ENCODE measurements at places on chromosomes 7 and 10. TPM values are rescaled to one million over a fixed set of nuclear protein-coding genes. Genes with fewer than 3 reads are reported as not detected.

DNAJC12 gene
- total RNA-seq = 1.8 TPM

DNA sequence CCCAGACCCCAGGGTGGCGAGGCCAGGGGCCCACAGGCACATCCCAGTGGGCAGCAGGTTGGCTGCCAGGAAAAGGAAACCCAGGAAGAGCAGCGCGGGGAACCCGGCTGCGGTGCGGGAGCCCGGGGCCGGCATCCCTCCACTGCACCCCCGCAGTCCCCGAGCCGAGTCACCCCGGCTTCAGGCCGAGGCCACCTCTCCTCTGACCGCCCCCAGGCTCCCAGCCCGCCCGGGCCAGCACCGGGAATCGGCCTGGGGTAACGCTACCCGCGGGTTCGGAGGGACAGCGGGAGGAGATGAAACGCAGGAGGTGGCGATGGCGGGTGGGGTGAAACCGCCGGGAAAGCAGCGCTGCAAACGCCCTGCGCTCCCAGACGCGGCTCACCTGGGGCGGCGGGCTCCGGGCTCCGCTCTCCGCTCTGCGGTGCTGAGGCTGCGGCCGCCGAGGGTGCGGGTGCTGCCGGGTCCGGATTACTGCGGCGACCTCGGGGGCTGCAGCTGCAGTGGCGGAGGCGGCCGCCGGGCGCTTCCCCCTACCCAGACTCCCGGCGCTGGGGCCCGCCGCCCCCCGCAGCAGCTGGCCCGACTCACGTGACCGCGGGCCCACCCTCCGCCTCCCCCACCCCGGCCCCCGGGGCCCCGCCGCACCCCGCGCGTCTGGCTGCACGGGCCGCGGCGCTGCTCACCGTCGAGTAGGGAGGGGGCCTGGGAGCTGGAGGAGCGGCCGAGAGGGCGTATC lies at the start of gene SCRN1:
Gene SCRN1, minus strand, starts transcription at position 545 of the 739 bp plus-strand sequence. CDS start 20,734 bp downstream, outside the sequence.
- peak; percentile 51 for DNase-seq

DNA sequence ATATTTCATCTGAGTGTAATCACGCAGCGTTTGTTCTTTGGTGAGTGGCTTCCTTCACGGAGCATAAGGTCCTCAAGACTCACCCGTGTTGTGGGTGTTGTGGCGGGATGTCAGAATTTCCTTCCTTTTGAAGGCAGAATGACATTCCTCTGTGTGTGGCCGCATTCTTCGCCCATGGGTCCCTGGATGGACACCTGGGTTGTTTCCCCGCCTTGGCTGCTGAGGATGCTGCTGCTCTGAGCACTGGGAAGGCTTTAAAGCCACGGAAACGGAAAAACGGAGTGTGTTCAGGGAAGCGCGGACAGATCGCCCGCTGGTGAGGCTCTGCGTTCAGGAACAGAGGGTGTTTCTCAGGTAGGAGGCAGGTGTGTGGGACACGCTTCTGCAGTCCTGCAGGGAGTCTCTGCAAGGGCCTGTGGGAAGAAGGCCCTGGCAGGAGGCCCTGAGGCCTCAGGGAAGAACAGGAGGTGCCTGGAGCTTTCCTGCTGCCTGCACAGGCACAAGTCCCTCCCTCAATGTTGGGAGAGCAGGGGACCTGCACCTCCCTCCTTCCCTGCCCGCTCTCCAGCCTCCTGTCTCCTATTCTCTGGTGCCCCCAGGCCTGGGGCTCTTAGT lies 35.7 kb upstream of the SHH start:
- no peak for DNase-seq

NANOS1 gene
- 0.52 TPM for total RNA-seq

NPY gene
- total RNA-seq = not detected

C10orf90 gene
- not detected for total RNA-seq

IDI2 gene
- total RNA-seq = not detected

DNA sequence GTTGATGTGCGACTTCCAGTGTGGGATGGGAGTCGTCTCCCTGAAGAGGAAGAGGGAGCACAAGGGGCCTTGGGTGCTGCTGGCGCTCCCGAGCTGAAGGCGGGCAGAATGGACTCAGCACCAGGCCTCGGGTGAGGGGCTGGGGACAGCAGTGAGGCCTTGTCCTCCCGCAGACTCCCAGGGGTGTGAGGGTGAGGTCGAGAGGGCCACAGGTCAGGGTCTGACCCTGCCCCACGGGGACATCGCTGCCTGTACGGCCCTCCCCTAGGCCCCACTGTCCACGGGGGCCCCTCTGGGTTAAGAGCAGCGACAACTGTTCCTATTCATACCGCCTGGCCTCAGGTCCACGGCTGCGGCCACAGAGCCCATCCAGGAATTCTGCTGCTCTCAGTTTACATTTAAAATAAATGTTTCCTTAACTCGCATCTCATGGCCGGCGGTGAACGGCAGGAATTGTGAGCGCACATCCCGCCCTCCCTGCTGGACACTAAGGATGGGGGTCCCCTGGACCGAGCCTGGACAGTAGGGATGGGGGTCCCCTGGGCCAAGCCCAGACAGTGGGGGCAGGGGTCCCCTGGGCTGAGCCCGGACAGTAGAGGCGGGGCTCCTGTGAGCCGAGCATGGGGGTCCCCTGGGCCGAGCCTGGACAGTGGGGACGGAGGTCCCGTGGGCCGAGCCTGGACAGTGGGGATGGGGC lies 61.7 kb downstream of the PDGFA start:
- DNase-seq = no peak

GRCh38 chr7:149074116-149074885 lies 16.2 kb downstream of the ZNF786 start:
- no peak for DNase-seq

DNA sequence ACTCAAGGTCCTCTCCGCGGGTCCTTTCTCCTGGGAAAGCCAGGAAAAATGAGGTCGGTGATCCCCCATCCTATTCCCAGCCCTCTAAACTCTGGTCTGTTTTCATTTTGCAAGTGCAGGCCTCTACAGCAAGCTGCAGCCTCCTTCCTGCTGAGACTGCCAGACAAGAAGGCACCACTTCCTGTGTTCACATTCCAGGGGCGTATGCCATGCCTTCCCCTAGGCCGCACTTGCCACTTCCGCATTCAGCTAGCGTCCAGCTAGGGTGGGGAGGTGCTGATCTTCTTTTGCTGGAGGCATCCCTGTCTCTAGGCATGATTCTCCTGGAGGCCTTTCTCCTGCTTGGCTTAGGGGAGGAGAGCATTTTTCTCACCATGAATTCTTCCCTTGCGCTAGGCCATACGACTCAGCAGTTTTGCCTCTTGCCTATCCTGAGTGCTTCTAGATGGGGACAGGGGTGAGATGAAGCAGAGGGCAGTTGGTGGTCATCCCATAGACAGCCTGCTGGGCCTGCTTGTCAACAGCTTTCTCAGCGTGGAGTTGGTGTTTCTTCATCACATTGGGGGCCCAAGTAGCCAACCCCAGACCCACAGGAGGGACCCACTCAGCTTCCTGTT lies 328.9 kb downstream of the RPS24 start:
- peak; percentile 60 for DNase-seq

DNA sequence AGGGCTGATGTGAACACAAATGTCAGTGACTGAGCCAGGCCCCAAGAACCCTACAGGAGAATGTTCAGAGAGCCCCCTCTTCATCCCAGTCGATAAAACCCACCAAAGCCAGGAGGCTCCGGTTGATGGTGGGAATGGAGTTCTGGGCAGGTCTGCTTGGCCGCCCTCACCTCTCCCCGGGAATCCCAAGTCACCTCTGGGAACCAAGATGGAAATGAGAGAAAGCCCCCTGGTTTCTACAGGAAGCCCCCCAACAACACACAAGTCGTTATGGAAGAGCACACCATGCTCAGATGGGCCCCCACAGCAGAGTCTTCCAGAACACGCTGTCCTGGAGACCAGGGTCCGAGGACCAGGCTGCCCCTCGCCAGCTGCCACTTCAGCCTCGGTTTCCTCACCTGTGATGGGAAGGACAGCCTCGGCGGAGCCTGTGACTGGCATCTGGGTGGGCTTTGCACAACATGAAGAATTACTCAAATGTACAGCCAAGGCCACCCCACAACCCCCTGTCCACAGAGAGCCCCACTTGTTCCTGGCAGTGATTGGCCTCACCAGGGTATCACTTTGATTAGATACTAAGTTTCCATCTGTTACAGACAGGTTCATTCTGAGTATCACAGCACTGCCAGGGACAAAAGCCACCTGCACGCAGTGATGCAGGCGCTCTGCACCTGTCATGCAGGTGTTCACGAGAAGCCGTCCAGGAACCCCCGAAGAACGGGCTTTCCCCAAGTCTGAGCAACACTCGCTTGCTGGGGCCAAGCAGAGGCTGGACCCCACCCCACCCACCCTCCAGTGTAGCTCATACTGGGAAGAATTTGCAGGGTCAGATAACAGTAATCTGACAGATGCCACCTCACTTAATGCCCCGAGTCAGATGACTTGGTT lies 57.6 kb downstream of the MKI67 start:
- DNase-seq = no peak

IKZF5 gene
- 18.5 TPM for total RNA-seq

- no peak for DNase-seq
Measured at GRCh38 chr10:6470894-6471618, 109.0 kb downstream of the PRKCQ start.

DNA sequence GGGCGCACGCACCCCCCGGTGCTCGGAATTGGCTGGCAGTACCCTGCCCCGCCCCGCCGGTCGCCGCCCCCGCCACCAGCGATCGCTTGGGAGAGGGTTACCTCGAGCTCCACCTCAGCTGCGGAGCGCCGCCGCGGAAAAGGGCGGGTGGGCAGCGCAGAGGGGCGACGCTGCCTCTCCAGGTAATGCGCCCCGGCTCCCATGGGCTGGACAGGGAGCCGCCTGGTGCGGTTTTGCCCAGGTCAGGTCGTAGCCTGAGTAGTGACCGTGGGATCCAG lies 1.3 kb downstream of the PFKFB3 start:
- DNase-seq = no peak
